ENCODE measurements at places on chromosomes 12 and 14. TPM values are rescaled to one million over a fixed set of nuclear protein-coding genes. Genes with fewer than 3 reads are reported as not detected.

DNAJC22 gene
- 22.9 TPM for total RNA-seq

SLC41A2 gene
- 30.9 TPM for total RNA-seq

GALNT8 gene
- not detected for total RNA-seq

PPFIA2 gene
- total RNA-seq: not detected

RHEBL1 gene
- 4.4 TPM for total RNA-seq

PRH2 gene
- total RNA-seq: not detected

FAM161B gene
- total RNA-seq: 1.8 TPM

STAB2 gene
- total RNA-seq: not detected

NOVA1 gene
- total RNA-seq: 4.2 TPM

RNASE3 gene
- not detected for total RNA-seq

TBX3 gene
- 54.5 TPM for total RNA-seq

NGDN gene
- total RNA-seq: 61.6 TPM

CHMP4A gene
- total RNA-seq: 81.0 TPM

ACSS3 gene
- total RNA-seq: not detected

GPR65 gene
- not detected for total RNA-seq

APOF gene
- total RNA-seq: not detected

KRT8 gene
- total RNA-seq: 5,279 TPM

DAO gene
- total RNA-seq: not detected

PLD4 gene
- not detected for total RNA-seq

IL31 gene
- total RNA-seq: not detected

Measured in A549 treated with dexamethasone at 1 μM for 4 hours (cell line).